ENCODE measurements at places on chromosomes 5 and 9.
A peak's percentile ranks its signal among the peaks of the same experiment; 100 is the strongest.

DNA sequence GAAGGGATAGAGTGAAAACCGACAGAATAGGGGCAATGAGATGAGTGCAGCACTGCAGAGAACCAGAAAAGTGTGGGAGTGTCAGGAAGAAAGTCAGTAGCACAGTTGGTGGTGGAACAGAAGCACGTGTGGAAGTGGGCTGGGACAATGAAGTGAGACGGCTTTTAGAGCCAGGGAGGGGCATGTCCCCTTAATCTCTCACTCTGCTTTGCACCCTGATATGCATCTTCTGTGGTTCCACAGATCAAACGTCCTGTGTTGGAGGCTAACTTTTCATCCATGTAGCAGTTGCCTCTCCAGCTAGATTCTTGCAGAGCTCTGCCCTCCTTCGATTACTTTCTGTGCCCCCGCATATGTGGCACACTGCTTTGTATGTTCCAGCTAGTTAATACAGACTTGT lies 163.6 kb downstream of the DOCK8 start:
- no peak for DNase-seq

DNA sequence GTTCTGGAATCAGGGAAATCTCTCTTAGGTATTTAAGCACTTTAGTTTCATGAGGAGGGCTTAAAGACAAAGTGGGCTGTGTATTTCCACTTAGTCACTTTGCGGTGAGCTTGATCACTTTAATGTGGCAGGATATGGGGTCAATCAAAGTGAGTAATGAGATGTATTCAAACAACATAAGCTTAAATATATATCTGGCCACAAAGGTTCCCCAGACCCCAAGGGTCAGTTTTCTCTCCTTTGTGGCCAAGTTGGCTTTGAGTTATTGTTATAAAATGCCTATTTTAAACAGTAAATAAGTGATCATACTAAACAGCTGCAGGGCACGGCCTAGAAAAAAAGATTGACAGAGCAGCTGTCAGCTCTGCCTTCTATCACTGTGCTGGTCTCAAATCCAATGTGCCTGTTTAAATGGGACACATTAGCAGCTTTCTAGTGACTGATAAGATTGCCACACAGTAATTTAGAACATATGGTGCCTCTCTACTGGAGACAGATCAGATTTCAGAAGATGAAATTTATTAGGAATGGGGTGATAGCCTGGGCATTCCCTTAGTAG lies 363.9 kb downstream of the AGTPBP1 start:
- no peak for DNase-seq

- no peak for DNase-seq
Observed at GRCh38 chr9:137064027-137064879, 6.1 kb downstream of the SAPCD2 start.

- DNase-seq, result peak; percentile 37
Observed at GRCh38 chr9:86614871-86615849, 260.9 kb upstream of the TUT7 start.

GRCh38 chr9:85290019-85290418 lies 451.7 kb downstream of the AGTPBP1 start:
- no peak for DNase-seq

DNA sequence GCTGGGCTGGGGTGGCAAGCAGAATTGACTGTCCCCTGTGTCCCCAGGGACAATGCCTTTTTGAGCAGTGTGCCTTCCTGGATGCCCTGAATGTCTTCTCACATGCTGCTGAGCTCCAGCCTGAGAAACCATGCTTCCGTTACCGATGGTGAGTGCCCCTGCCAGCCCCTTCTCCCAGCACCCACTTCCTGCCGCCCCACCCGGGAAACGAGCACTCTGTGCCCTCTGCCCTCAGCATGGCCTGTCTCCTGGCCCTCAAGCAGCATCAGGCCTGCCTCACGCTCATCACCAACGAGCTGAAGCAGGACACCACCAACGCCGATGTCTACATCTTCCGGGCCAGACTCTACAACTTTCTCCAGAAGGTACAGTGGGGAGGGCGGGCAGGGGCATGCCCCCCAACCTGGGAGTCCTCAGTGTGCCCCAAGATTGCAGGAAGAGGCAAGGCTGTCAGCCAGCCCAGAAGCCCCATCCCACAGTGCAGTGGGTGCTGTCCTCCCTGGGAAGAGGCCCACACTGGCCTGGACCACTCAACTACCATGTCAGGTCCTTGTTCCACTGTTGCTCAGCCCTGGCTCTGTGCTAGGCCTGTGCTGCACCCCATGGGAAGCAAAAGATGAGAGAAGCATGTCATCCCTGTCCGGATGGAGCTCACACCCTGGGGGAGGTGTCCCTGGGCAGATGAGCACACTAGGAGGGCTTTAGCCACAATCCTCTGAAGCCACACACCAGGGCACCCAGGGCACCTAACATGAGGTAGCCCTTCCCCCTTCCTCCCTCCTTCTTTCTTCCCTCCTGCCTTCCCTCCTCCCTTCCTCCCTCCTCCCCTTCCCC lies 4.4 kb downstream of the TTC16 start:
- DNase-seq, result no peak

DNA sequence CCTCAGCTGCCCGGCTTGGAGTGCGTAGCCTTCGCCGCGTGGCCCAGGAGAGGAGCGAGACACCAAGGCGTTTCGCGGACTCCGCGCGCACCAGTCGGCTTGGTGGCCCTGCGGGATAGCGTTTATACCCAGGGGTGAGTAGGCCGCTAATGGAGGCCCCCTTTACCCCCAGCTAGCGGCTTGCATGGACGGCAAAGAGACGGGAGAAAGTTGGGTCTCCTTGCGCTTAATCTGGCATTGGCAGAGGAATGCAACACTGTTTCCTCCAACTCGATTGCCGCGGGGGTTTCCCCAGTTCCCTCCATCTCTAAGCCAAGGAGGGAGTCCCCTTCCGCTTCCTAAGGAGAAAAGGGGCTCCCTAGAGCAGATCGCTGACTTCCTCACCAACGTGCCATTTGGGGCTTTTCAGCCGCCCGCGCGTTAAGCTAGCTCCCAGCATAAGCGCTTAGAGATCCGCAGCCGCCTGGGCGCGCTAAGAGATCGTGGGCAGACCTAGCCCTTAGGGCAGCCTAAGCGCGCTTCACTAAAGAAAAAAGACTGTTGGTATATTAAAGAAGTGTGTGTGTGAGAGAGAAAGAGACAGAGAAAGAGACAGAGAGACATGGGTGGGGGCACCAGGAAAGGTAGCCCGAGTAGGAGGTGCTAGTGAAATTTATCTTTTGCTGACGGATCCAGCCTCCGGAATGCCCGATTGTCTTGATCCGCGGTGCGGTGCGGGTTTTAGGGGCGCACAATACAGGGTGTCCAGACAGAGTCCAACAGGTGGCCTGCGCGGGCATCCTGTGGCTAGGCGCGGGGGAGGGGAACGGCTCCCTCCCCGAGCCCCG lies 597.9 kb upstream of the SGCD start:
- no peak for DNase-seq

DNA sequence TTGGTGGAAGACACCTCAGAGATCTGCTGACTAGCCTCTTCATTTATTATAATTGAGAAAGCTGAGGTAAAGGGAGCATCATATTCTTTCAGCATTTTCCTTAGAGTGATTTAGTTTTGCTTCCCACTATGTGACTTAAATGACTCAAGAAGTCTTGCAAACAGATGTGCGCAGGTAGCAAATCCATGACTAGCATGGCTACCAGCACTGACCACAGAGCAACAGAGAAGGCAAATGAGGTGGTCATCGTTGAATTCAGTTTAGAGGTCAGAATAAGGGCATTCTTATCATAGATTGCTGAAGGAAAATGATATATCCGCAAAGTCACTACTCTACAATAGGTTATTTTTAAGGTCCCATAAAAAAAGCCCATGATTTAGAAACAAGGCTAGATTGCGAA lies 162.2 kb downstream of the PIK3R1 start:
- DNase-seq, result no peak

GRCh38 chr5:150398722-150399523 lies 13.8 kb downstream of the CD74 start:
- DNase-seq, result no peak
